ENCODE measurements at places on chromosomes 2 and 18.

- no peak for DNase-seq
Measured at GRCh38 chr2:72949045-72949444, 31.7 kb downstream of the EMX1 start.

DNA sequence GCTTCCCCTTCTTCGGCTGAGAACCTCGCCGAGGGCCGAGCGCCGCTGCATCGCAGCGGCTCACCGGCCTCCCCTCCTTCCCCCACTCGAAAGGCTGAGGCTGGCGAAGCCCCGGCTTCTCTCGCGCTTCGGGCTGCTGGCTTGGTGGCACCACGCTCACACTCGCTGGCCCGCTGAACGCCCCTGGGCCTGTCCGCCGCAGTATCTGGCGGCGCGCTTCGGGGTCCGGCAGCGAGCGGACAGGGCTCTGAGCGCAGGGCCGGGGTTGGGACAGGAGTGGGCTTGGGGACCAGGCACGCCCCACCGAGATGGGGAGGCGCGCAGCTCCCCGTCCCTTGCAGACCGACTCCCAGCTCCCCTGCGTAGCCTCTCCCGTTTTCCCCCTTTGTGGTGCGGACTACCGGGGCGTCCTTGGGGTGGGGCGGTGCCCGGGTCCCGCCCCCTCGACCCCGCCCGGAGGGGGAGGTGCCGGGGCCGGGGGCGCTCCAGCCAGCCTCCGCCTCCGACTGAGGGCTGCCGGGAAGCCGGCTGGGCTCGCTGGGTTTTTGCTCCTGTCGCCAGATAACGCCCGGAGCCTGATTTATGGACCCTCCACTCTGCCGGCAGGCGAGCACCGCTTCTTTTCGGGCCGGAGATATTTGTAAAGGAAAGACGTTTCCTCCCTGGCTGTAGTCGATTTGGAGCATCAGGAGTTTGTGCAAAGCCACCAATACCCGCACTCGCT lies 3.8 kb downstream of the GBX2 start:
- DNase-seq: no peak

- no peak for DNase-seq
Measured at GRCh38 chr2:5359397-5359796, 332.8 kb upstream of the SOX11 start.

DNA sequence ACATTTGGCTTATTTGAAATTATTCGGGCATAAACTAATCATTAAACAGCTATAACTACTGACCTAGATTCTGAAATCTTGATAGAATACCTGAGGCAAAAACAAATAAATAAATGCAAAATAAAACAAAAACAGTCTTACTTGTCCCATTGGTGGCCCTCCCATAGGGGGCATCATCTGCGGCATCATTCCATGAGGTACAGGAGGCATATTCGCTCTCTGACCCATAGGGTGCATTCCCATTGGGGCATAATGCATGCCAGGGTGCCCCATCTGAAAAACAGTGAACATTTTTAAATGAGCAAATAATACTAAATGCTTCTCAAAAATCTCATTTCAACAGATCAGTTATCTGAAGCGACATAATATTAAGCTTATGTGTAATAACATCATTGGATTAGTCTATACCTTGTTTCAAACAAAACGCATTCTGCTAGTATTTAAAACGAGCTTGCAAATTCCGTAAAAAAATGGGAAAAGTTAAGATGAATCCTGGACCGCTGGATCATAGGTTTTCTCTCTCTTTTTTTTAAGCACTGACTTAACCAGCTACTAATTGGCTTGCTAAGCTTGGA lies 1.3 kb downstream of the PRPF40A start:
- no peak for DNase-seq

GRCh38 chr2:153990771-153991170 lies 119.0 kb downstream of the GALNT13 start:
- DNase-seq: no peak

DNA sequence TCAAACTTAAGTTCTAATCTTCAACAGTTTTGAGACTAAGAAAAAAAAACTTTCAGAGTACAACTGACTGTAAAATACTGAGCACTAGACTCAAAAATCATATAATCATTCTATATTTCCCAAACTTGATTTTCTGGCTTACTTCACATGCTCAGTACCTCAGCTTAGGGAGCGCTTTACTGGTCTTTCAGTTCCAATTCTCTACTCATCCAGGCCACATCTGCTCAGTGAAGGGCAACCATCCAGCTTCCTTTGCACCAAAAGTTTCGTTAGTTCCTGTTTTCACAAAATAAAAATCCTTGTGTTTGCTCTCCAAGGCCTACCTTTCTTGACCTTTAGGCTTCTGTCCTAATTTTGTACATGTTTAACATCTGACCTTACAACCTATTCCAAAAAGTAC lies 287.6 kb upstream of the LRRTM1 start:
- DNase-seq: no peak

DNA sequence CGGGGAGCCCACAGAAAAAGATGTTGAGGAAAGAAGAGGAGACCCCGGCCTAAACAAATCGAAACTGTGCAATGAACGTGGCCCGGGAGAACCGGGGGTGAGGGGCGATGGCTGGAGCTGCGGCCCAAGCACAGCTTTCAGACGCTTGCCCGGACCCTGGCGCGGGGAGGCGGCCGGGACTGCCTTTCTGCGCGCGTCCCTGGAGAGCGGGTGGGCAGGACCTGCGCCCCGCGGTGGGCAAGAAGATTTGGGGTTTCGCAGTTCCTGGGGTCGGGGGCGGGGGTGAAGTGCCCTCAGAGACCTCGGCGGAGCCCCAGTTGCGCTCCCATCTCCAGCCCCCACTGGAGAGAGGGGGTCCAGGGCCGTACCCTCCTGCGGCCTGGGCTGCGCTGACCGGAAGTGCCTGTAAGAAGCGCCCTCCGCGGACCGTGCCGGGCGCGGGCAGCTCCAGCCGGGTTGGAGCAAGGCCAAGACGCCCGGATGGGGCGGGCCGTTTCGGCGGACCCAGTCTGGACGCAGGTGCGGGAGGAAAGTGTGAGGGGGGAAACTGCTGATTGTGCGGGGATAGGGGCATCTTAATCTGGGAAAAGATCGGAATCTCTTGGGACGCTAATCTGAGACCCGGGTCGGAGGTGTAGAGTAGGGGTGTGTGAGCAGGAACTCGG lies 11.6 kb downstream of the EN1 start:
- DNase-seq: no peak

DNA sequence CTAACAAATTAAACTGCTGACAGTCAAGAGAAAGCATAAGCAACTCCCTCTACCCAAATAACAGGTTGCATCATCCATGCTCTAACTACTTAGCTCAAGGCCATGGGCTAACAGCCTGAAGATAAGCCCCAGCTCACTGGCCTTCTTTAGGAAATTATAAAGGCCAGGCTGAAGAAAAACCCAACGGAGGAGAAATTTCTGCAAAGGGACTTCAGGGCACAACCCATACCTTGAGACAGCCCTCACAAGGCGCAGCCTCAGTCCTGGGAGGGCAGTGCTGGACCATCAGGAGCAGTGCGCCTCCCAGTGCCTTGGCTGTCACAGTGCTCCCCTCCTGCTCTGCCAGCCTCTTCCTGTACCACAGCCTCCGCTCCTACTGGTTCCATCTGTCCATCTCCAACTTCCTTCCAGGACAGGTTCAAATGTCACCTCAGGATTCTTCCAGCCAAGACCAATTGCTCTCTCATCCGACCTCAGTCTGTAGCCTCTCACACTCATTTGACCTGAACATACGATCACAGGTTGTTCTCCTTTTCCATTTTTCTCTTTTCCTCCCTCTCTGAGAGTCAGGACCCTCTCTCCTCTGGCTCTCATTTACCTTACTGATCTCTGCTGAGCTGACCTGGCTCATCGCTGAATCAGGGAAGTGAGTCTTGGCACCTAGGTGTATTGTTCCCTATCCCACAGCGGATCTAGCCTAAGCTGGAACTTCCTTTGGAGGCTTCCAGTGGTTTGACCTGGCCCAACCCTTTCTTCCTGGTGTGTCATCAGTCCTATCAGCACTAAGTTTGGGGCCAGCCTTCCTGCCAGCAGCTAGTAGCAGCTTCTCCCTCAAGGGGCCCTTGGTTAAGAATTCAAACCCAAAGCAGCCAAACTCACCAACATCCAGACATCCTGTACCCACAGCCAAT lies 1.9 kb downstream of the MCFD2 start:
- no peak for DNase-seq

DNA sequence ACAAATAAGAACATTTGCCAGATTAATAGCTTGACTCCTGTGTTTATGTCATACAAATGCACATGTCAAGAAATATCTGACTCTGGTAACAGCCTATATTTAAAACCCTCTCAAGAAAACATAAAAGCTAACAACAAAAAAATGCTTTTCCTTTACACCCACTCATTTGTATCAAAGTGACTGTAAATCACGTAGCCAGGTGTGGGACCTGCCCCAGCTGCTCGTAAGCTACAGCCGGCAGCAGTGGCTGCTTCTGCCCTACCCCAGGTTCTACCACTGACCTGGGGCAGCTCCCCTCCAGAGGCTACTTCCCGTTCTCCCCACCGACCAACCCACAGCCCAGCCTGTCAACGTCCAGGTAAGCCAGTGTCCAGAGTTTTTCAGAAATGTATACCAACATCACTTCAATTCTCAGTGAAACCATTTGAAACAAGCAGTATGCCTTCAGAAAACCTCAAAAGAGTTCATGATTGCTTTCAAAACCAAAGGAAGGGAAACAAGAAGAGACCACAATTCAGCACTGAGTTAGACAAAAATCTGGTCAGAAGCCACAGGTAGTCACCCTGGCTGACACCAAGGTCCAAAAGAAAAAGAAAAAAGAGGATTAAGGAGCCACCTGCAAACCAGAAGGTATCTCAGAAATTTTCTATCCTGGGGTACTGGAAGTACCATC lies 40.4 kb downstream of the KIDINS220 start:
- DNase-seq: no peak

DNA sequence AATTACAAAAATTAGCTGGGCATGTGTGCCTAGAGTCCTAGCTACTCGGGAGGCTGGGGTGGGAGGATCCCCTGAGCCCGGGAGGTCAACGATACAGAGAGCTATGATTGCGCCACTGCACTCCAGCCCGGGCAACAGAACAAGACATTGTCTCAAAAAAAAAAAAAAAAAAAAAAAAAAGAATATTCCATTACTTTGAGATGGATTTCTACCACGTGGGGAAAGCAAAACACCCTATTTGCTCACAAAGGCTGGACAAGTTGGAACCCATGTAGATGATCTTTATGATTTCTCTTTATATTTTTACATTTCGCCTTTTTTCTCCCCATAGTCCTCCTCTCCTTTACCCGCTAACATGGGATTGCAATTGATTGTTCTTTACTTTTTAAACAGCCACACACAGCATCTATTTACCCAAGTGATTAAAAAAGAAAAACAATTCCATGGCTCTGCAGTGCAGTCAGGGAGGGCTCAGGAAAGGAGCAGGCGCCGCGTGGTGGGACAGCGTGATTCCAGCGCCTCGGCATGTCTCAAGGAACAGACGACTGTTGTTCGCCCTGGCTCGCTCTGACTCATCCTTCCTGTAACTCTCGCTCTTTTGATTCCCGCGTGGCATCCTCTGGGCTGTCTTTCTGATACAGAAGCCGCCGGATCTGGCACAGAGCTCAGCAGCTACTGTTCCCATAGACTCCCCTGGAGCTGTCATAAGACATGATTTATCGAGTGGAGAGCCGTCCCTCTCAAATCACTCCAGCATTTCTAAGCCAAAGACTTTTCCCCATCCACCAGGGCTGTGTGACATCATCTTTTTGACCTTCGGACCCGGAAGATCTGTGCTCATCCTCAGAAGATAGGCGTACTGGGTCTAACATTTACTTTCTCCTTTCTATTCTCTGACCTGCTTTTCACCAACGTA lies 230.4 kb upstream of the AGAP1 start:
- DNase-seq: no peak

Measured in T follicular helper cell (primary cell).